ENCODE measurements at places on chromosomes 6 and 20.

GRCh38 chr20:33568378-33568777, 78.5 kb downstream of the CBFA2T2 start:
- DNase-seq, result no peak

GRCh38 chr20:63589261-63590217, 15.5 kb upstream of the HELZ2 start:
- DNase-seq, result no peak

DNA sequence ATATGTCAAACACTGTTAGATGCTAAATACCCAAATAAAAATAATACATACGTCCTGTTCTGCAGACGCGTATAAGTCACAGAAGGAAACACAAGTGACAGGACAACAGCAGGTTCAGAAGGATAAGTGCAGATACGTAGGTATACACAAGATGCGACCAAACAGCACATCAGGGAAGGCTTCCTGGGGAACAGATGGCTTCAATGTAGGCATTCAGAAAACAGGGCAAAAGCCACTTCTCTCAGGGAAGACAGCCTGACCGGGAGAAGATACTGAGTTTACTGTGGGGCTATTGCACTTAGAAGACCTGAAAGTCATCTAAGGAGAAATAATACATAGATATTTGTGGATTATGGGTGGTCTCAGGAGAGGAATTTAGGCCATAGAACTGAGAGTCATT, 1.9 kb downstream of the HLA-DPA1 start:
- DNase-seq, result no peak

DNA sequence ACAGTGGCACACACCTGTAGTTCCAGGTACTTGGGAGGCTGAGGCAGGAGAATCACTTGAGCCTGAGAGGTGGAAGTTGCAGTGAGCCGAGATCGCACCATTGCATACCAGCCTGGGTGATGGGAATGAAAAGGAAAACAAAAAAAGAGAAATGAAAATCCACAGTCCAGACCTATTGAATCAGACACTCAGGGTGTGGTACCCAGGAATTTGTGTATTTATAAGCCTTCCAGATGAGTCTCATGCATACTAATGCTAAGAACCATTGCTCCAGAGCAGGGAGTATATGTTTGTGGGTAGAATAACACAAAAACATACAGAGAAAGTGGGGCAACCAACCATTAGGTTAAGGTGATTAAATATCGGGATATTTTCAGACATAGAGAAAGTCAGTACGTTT, 36.1 kb upstream of the PLCB4 start:
- no peak for DNase-seq

DNA sequence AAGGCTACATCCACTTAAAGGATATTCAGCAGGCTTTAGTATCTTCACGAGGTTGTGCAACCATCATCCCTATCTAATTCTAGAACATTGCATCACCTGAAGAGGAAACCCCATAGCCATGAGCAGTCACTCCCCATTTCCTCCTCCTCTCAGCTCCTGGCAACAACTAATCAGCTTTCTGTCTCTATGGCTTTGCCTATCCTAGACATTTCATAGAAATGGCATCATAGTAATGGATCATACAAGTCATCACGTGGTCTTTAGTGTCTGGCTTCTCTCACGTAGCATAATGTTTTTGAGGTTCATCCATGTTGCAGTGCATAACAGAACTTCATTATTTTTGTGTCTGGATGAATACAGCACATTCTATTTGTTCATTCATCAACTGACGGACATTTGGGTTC, 20.5 kb downstream of the SNAI1 start:
- no peak for DNase-seq

DNA sequence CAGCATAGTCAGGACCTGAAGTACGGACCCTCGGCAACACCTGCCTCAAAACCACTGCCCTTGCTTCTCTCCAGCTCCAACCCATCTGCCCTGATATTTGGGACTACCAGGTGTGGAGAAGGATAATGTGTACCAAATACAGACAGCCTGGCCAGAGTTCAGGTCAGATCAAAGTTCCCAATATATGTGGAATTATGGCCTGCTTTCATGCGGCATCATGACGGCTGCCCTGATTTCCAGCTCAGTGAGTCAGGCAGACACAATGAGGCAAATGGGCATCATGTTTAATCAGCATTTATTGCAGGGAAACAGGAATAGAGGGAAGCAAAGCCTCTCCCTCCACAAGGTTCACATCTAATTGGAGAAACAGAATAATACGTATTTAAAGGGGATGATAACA, 57.9 kb downstream of the FRK start:
- no peak for DNase-seq

- DNase-seq, result no peak
Observed at GRCh38 chr6:12132351-12133222, 120.5 kb downstream of the HIVEP1 start.

DNA sequence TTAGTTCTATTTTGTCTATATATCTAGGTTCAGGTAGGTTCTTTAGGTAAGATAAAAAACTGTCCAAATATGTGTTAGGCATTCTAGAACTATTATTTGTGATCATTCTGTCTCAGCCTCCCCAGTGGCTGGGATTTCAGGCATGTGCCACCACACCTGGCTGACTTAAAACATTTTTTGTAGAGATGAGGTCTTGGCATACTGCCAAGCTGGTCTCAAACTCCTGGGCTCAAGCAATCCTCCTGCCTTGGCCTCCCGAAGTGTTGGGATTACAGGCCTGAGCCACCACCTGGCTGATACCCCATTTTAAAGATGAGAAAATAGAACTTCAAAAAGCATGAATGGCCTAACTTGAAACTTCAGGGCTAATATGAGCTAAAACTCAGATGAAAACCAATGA, 33.9 kb downstream of the LHFPL5 start:
- DNase-seq, result no peak

- no peak for DNase-seq
Observed at GRCh38 chr6:8029243-8029870, 34.8 kb downstream of the BLOC1S5 start.

GRCh38 chr6:21753241-21754108, 159.9 kb downstream of the SOX4 start:
- DNase-seq, result no peak

GRCh38 chr20:46401478-46401860, 4.9 kb downstream of the ELMO2 start:
- DNase-seq, result no peak

GRCh38 chr6:149031859-149032598, 285.2 kb downstream of the UST start:
- DNase-seq, result peak; percentile 59

DNA sequence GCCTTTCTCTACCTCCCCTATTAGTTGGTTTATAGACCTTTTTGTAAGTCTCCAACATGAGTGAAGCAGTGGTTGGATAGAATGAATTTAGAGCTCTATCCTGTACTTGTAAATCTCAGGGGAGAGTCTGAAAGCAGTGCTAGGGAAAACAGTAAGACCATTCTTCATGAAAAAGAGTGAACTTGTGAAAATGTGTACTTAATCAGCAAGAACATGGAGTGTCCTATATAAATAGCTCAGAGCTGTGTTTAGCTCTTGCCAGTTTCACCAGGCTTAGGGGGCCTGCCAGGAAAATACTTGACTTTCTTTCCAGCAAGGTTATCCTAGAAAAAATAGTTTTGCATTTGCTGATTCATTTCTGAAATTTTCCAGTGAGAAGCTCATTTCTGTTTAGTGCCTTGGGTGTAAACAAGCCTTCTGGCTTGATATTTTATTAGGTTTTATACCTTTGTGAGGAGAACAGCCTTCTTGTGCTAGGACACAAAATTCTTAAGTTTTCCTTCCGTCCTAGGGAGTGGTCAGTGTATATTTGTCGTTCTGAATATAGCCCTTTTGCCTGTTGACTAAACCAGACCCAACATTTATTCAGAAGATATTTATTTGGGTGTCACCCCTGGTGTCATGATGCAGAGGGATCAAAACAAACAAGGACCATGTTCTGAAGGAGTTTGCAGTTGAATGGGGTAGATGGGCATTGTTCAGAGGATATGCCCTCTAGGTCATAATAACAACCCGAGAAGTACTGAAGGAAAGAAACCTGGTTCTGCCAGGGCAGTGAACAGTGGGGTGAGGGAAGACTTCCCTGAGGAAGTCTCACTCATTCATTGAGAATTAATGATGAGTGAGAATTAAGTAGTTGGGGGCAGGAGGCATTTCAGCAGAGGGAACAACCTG, 7.6 kb downstream of the ARFGEF2 start:
- peak; percentile 36 for DNase-seq

- no peak for DNase-seq
Observed at GRCh38 chr6:70549327-70549726, 17.4 kb upstream of the SDHAF4 start.

DNA sequence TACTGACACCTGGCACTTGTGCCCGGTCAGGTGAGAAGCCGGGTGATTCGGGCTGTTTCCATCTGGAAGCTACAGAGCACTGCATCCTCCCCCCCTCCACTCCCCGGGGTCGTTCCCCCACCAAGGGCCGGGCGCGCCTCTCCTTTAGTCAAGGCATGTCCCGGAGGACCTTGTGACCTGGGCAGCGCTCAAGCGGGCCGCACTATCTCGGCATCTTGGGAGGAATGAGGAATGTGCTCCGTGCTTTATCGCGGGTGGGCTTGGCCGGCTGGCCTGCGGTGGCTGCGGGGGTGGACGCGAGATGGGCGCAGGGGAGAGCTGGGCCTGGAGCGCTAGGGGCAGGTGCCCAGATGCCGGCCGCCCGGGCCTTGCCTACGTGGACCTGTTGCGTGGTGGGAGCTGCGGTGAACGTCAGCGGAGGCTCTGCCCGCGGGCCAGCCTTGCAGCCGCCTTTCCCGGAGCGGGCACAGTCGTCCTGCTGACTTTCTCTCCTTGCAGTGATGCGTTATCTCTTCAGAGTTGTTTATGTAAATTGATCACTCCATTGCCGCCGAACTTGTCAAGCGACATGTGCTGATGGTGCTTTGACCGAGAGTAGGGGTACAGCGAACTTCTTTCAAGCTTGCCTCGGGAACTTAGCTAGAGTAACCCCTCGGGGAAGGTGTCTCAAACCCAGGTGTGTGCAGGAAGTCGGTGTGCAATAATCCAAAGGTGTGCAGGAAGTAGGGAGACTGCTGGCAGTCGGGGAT, 1.1 kb downstream of the LRRC1 start:
- no peak for DNase-seq

GRCh38 chr6:125827788-125828320, 37.1 kb downstream of the NCOA7 start:
- no peak for DNase-seq

DNA sequence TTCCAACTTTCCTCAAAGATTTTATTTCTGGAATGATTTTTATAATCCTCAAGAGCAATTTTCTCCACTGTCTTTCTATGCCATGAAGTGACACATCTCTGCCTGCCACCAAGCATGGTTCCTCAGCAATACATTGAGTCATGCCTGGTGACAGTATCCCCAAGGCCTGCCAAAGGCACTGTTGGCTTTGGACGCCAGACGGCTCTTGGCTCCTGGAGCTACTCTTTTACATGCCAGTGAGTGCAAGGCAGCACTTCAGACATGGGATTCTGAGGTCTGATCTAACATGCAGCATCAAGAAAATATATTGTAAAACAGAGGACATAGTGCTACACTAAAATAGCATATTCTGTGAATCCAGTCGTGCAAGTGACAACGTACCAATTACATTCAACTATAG, 20.1 kb upstream of the PLEKHG1 start:
- DNase-seq, result no peak

- DNase-seq, result no peak
Observed at GRCh38 chr6:16731478-16732051, 29.7 kb downstream of the ATXN1 start.

DNA sequence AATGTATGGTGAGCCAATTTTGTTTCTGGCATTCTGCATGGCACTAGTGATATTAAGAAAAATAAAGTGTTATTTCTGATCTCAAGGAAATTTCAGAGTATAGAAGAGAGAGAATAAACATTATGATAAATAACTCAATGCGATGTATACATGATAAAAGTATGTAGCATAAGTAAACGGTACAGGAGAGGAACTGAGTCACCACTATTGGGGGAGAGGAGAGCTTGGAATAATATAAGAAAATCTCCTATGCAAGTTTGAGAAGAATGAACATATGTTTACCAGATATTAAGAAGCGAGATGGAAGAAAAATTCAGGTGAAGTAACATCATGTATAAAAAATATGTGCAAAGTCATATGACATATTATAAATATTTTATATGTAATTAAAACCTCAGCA, 1230.3 kb upstream of the CITED2 start:
- DNase-seq, result no peak

- DNase-seq, result no peak
Observed at GRCh38 chr6:88547768-88548167, 381.6 kb upstream of the CNR1 start.

DNA sequence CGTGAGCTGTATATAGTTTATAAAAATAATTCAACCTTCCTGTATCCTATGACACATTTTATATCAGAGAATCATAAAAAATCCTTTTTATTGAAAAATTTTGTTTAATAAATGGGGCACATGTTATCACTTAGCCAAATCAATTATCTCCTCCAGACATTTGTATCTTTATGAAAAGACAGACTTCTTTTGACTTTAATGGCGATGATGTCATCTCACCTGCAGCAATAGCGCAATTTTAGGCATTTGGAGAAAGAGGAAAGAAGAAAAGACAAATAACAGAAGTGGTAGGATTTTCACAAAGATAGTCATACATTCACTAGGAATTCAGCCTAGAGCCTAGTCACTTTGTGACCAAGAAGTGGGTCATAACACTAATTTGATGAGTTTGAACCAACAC, 444.5 kb downstream of the PREX1 start:
- no peak for DNase-seq

GRCh38 chr20:46222521-46223007, 85.7 kb downstream of the CDH22 start:
- no peak for DNase-seq

GRCh38 chr6:6224933-6225486, 95.5 kb downstream of the F13A1 start:
- no peak for DNase-seq

DNA sequence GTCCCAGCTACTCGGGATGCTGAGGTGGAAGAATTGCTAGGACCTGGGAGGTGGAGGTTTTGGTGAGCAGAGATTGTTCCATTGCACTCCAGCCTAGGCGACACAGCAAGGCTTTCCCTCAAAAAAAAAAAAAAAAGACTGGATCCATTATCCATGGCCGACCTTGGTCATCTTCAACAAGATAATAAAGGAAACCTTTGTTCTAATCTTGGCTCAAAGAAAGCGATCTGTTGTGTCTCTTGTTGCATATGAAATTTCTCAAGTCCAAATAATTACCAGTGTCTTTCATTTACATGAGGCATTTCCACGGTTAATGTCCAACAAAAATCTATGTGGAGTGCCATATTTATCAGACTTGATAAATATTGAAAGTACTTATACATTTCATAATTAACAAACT, 23.7 kb upstream of the KIF16B start:
- DNase-seq, result no peak

DNA sequence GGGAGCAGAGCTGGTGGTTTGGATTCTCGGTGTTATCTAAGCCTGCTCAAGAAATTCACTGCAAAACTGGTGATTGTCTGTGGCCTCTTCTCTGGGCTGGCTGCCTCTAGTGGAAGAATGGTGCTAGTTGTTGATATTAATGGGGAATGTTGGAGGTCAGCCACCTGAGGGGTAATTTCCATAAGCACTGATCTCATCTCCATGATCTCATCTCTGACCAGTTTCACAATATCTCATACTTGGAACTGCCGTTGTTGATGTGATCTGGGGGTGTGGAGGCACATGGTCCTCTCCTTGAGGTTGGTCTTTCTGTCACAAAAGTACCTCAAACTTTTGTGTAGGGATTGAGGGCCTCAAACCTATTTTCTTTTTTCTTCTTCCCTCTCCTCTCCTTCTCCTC, 102.6 kb downstream of the CD109 start:
- peak; percentile 94 for DNase-seq

GRCh38 chr6:39114388-39114703, 640 bp downstream of the SAYSD1 start:
- no peak for DNase-seq

- DNase-seq, result peak; percentile 83
Observed at GRCh38 chr20:4021906-4022305, 6.5 kb upstream of the RNF24 start.
